ENCODE measurements at places on chromosomes 6 and 20.

- no peak for DNase-seq
Measured at GRCh38 chr6:25312034-25312620, 33.0 kb downstream of the CARMIL1 start.

DNA sequence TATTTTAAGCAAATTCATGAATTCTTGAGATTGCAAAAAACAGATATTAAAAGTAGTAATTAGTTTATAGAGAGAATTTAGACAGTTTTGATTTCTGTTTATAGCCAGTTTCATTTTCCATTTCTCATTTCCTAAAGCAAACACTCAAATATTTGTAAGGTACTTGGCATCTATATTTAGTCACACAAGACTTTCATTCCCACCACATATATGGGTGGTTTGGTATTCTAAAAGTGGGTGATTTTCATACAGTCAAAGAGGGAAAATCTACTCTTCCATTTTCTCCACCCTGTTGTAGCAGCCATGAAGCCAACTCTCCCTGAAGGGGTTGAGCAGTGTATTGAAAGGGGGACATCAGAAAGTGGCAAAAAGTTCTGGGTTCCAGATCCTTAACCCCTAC is 181.1 kb upstream of the SUPT3H start:
- no peak for DNase-seq

GRCh38 chr6:108846628-108847027 is 1.6 kb upstream of the ARMC2 start:
- no peak for DNase-seq

DNA sequence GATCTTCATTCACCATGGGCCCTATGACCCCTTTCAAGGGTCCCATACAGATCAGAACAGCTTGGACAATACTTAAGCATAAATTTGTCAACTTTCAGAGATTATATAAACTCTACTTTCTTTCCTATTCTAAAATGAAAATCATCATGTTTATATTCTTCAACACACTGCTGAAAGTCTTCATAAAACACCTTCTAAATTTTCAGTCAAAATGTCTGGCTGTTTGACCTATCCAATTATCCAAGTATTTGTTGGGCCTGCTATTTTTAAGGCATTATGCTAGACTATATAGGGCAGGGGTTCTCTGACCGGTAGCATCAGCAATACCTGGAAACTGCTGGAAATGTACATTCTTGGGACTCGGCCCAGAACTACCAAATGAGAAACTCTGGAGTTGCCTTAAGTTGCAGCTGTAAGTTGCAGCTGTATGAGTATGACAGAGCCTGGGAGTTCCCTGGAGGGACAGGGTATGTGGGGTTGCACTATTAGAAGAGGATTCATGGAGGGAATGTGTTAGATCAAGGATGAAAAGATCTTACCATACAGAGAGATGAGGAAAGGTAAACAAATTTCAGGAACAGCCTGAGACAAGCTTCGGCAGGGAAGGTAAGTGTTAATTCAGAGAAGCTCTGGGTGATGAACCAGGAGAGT is 293.0 kb downstream of the ADGB start:
- no peak for DNase-seq

DNA sequence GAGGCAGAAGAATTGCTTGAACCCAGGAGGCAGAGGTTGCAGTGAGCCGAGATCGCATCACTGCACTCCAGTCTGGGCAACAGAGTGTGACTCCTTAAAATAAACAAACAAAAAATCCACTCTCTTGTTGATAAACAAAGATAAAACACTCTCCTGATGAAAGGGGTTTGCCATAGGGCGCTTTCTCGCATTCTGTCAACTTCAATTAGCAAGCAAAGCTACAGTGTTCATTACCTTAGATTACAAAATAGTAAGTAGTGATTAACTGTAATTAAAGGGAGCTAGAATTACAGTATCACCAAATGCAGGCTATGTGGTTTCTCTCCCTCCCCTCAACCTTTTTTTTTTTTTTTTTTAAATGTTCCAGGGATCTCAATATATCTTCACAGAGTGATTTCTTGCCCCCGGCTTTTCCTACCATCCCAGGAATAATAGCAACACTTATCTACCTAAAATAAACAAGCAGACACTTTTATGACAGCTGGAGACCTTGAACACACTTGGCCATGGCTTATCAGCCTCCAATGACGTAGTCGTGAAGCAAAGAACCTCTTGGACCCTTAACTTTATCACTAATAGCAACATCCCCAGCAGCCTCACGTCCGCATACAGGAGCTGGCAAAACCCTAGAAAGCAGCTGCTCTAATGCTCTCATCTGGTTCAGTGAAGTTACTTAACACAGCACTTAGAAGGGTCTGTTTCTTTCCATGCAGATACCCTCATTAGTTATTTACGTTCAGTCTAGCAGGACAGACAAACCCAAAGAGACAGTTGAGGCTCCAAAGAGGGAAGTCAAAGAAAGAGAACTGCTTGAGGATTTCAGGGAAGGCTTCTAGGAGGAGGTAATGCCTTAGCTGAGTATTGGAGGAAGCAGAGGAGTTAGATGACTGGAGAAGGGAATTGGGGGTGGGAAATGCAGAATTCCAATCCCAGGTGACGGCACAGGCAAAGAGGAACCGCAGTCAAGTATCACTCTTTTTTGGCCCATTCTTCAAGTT is 37.9 kb upstream of the NEDD9 start:
- no peak for DNase-seq

- no peak for DNase-seq
Measured at GRCh38 chr6:46128476-46128875, 1.3 kb upstream of the ENPP4 start.

- no peak for DNase-seq
Measured at GRCh38 chr6:26268659-26269402, 96.2 kb upstream of the BTN3A2 start.

- DNase-seq = no peak
Measured at GRCh38 chr6:9405369-9405768, 970.0 kb upstream of the SLC35B3 start.

GRCh38 chr6:9834233-9834632 is 580.6 kb downstream of the TFAP2A start:
- DNase-seq = no peak

- no peak for DNase-seq
Measured at GRCh38 chr6:65126667-65127066, 580.4 kb downstream of the EYS start.

GRCh38 chr6:63844287-63844686 is 208.7 kb downstream of the PHF3 start:
- no peak for DNase-seq

GRCh38 chr6:144662812-144663365 is 377.8 kb downstream of the UTRN start:
- DNase-seq = no peak

GRCh38 chr6:88143421-88144157 is 22.6 kb downstream of the CNR1 start:
- no peak for DNase-seq

- no peak for DNase-seq
Measured at GRCh38 chr20:20034486-20034885, 17.3 kb downstream of the NAA20 start.

DNA sequence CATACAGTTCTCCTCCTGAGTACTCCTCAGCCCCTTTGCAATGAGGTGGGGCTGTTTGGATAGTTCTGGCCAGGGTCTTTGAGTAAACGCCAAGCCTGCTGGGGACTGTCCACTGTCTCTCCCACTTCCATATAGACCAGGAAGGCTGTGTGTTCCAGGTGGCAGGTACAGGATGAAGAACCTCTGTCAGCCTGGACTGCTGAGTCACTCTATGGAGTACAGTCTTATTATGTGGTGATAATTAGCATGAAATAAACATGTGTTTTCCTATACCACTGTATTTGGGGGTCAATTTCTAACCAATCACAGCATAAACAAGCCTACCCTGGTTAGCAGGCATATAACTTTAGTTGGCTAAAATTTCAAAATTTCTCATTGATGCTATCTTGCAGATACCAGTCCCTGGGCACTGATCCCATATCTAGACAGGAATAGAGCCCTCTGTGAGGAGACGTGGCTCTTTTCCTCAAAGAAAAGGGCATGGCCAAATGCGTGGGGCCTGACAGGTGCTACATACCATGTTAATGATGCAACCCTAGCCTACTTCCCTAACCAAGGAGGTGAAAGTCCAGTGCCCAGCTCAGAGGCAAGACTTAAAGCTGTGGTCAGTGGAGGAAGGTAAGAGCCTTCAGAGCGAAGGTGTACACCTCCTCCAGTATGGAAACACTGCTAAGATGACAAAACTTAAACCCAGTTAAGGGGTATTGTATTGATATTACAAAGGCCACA is 4.5 kb upstream of the ALDH8A1 start:
- no peak for DNase-seq
